ENCODE measurements at places on chromosomes 4 and X.

DNA sequence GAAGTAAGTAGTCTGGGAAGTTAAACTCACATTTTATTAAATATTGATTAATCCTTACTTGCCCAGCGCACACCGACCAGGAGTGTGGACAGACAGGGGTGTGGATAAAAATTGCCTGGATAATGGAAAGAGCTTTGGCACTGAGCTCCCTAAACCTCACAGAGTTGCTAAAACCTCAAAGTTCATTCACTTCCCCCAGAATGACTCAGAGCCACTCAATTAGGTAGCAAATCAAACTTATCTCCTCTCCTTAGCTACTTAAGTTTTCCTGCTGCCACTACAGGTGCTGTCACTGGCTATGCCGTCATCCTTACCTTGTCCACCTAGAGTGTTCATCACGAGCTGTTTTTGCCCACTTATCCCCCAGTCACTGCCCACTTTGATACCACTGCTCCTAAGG is 27.0 kb upstream of the MID1IP1 start:
- H3K27ac ChIP-seq: no peak overlapping the region
- no peaks in the 10 kb centered on the region for H3K4me1 ChIP-seq
- no peaks in the 10 kb centered on the region for H3K27me3 ChIP-seq
- no peak overlapping the region for H3K4me3 ChIP-seq
- H3K36me3 ChIP-seq: no peaks in the 10 kb centered on the region

DNA sequence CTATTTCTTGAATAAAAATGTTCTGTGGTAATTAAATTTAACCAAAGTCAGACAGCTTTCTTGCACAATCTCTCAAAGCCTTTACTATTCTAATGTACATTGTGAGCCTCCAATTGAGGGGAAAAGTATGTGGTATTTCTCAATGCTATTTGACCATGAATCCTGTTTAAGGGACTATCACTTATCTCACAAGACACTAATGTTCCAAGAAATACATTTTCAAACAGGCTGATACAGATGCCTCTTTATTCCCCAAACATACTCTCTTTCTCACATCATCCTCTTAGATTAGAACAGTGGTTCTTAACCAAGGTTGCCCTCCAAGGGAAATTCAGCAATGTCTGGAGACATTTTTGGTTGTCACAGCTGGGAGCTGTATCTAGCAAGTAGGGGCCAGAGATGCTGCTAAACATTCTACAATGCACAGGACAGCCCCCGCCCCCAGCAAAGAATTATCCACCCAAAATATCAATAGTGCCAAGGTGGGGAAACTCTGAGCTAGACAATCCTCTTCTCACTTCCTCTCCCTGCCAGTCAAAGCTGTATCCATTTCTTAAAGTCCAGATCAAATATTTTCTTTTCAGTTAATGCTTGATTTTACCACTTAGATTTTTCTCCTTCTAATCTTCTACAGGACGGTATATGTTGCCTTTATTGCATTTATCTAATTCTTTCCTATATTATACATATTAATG is 129.2 kb upstream of the TRIM2 start:
- no peaks in the 10 kb centered on the region for H3K27me3 ChIP-seq
- H3K27ac ChIP-seq: no peak overlapping the region
- H3K36me3 ChIP-seq: no peaks in the 10 kb centered on the region
- H3K4me1 ChIP-seq: peaks cover 9% of the 10 kb centered on the region
- no peak for DNase-seq
- no peak overlapping the region for H3K4me3 ChIP-seq

DNA sequence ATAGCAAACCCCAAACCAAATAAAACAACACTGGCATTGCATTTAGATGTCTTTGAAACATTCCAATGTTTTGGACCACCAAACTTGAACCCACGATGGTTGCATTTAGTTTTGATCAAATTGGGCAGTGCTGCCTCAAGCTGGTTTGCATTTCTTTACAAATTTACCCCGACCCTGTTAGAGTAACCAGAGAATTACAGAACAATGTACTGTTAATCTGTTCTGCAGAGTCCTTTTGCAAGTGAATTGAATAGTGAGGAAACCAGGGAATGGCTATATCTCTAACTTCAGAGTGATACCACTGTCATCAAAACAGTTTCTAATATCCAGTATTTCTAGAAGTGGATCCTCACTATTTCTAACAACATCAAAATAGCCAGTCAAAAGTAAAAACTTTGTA is 49.5 kb upstream of the GYPA start:
- no peak for DNase-seq
- H3K27ac ChIP-seq: no peak overlapping the region
- H3K4me3 ChIP-seq: no peak overlapping the region
- H3K4me1 ChIP-seq: no peaks in the 10 kb centered on the region
- no peaks in the 10 kb centered on the region for H3K27me3 ChIP-seq
- H3K36me3 ChIP-seq: no peaks in the 10 kb centered on the region

GRCh38 chr4:97239667-97239997 is 903.6 kb downstream of the STPG2 start:
- DNase-seq: no peak
- no peak overlapping the region for H3K27ac ChIP-seq
- H3K36me3 ChIP-seq: no peaks in the 10 kb centered on the region
- no peaks in the 10 kb centered on the region for H3K4me1 ChIP-seq
- no peak overlapping the region for H3K4me3 ChIP-seq

GRCh38 chr4:2396781-2397368 is 21.6 kb downstream of the ZFYVE28 start:
- peaks cover 36% of the 10 kb centered on the region for H3K4me1 ChIP-seq
- no peaks in the 10 kb centered on the region for H3K36me3 ChIP-seq
- H3K27me3 ChIP-seq: peaks cover 10% of the 10 kb centered on the region
- no peak overlapping the region for H3K4me3 ChIP-seq
- no peak overlapping the region for H3K27ac ChIP-seq

DNA sequence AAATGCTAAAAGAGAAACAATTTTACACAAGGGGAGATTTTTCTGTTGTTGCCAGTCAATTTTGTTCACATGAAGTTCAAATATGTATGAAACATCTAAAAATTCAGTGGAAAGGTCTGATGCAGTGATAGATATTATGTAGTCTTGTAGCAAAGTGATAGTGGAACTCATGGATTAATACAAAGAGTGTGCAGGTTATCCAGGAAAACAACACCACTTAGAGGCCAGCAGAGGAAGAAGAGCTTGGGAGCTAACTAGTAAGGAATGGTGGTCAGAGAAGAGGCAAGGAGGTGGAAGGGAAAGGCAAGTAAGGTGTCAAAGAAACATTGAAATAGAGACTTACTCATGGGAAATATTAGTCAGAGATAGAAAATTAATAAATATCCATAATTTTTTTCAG is 395.6 kb downstream of the MAPK10 start:
- DNase-seq: no peak
- no peak overlapping the region for H3K27ac ChIP-seq
- H3K4me1 ChIP-seq: no peaks in the 10 kb centered on the region

DNA sequence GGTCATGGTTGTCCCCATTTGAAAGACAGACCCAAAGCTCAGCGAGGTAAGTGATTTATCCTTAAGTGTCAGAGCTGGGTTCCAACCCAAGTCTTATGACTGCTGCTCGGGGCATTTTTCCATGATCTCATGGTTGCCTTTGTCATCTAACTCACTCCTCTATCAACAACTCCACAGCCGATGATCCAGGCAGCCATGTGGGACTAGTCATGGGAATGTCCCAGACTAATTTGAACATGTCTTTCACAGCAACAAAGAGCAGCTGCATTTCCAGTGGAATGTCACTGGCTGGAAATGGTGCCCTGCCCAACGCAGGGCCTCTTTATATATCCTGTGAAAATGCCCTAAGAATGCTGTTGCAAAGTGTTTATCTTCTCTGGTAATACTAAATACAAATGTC is 284.8 kb upstream of the PPARGC1A start:
- H3K4me1 ChIP-seq: no peaks in the 10 kb centered on the region
- H3K27me3 ChIP-seq: no peaks in the 10 kb centered on the region
- H3K4me3 ChIP-seq: no peak overlapping the region
- H3K36me3 ChIP-seq: no peaks in the 10 kb centered on the region
- no peak overlapping the region for H3K27ac ChIP-seq

- no peaks in the 10 kb centered on the region for H3K27me3 ChIP-seq
- H3K27ac ChIP-seq: no peak overlapping the region
- DNase-seq: no peak
- H3K4me3 ChIP-seq: no peak overlapping the region
These were observed 223.4 kb downstream of the SHROOM3 start for GRCh38 chr4:76658231-76659102.

- no peaks in the 10 kb centered on the region for H3K4me1 ChIP-seq
- no peak for DNase-seq
- H3K4me3 ChIP-seq: no peak overlapping the region
- H3K36me3 ChIP-seq: no peaks in the 10 kb centered on the region
These were observed 8.2 kb downstream of the RTL3 start for GRCh38 chrX:78650906-78651437.

DNA sequence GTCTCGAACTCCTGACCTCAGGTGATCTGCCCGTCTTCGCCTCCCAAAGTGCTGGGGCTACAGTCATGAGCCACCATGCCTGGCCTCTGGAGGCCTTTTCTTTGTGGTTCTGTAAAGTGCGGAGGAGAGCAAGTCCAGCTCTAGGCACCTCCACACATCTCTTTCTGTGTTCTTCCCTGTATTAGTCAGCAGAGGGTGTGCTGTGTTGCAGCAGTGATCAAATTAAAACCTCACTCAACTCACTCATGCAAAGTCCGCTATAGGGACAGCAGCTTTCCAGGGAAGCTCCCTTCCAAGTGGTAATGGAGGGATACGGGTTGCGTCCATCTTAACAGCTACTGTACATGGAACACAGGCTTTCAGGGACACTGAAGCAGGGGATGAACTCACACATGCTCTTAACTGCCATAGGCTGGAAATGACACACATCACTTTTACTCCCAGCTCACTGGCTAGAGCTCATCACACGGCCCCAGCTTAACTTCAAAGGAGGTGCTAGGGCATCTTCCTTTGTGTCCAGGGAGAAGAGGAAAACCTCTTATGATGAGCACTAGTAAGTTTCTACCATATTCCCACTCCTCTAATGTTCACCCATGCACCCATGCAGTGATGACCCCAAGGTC is 36.0 kb upstream of the CCNG2 start:
- no peaks in the 10 kb centered on the region for H3K4me1 ChIP-seq
- H3K36me3 ChIP-seq: no peaks in the 10 kb centered on the region
- no peak overlapping the region for H3K27ac ChIP-seq
- DNase-seq: no peak
- H3K27me3 ChIP-seq: peaks cover 10% of the 10 kb centered on the region

GRCh38 chr4:152935631-152936445 is at the start of gene FHDC1:
Gene FHDC1 (plus strand): TSS chr4:152936323. CDS start chr4:152943058, 6,735 bp downstream.
- H3K36me3 ChIP-seq: no peaks in the 10 kb centered on the region
- H3K27ac ChIP-seq: no peak within 1 kb of the TSS
- H3K4me1 ChIP-seq: peaks cover 7% of the 10 kb centered on the region
- no peak for DNase-seq
- H3K27me3 ChIP-seq: peaks cover 52% of the 10 kb centered on the region

DNA sequence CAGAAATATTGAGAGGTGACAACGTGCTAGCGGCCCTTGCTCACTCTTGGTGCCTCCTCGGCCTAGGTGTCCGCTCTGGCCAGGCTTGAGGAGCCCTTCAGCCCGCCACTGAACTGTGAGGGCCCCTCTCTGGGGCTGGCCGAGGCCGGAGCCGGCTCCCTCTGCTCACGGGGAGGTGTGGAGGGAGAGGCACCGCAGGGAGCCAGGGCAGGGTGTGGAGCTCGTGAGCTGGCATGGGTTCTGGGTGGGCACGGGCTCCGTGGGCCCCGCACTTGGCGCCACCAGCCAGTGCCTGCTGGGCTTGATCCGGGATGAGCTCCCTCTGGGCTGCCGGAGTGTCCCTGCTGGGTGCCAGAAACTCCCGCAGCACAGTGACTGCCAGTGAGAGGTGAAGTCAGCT is 16.0 kb upstream of the VAMP7 start:
- H3K27ac ChIP-seq: no peak overlapping the region
- no peaks in the 10 kb centered on the region for H3K36me3 ChIP-seq
- H3K4me3 ChIP-seq: no peak overlapping the region
- H3K4me1 ChIP-seq: no peaks in the 10 kb centered on the region
- no peaks in the 10 kb centered on the region for H3K27me3 ChIP-seq
- no peak for DNase-seq

GRCh38 chr4:139266583-139267257 is 13.3 kb downstream of the MGARP start:
- H3K36me3 ChIP-seq: no peaks in the 10 kb centered on the region
- DNase-seq: peak; percentile 56
- H3K27me3 ChIP-seq: no peaks in the 10 kb centered on the region

DNA sequence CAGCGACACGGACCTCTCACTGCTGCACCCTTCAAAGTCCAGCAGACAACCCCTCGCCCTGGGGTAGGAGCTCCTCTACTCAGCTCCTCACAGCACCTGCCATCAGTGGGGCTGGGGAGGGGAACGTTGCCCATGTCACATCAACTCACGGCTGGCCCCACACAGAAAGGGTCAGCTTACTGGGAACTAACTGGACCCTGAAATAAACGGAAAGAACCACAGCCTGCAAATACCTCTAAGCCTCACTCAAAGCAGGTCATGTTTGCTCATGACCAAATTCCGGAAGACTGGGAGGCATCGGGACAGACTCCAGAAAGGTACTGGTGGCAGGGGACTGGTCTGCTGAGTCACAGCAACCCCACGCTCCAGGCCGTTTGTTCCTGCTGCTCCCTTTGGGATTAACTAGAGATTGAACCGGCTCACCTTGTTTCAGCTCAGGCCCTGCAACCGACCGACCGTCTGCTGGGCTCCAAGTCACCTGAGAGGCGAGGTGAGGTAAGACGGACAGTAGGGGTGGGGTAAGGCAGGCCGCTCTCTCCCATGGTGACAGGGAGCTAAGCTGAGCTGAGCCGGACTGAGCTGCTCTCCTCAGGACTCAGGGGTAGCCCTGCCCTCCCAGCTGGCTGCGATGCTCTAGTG is 5.6 kb downstream of the G6PD start:
- H3K36me3 ChIP-seq: peaks cover 14% of the 10 kb centered on the region
- DNase-seq: no peak
- H3K27me3 ChIP-seq: no peaks in the 10 kb centered on the region
- no peak overlapping the region for H3K27ac ChIP-seq
- H3K4me3 ChIP-seq: no peak overlapping the region

- no peak overlapping the region for H3K4me3 ChIP-seq
- no peak for DNase-seq
- no peaks in the 10 kb centered on the region for H3K27me3 ChIP-seq
- no peak overlapping the region for H3K27ac ChIP-seq
These were observed 94.7 kb downstream of the EDA2R start for GRCh38 chrX:66544181-66544580.

DNA sequence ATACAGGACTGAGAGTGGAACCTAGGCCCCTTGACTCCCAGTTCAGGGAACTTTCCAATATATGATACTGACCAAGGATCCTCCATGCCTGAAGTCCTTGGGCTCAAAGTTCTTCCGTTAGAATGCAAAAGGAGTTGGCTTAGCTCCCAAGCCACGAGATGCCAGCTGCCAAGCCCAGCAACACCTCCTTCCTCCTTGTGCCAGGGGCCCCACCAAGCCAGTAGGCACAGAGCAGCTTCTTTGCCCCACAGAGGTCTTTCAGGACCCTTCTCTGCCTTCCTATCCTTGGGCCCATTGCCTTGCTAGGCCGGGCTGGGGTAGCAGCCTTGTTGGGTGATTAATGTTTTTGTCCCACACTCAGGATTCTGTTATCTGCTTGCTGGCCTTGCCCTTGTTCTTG is 105.6 kb downstream of the EFNB1 start:
- no peaks in the 10 kb centered on the region for H3K36me3 ChIP-seq
- no peaks in the 10 kb centered on the region for H3K4me1 ChIP-seq
- no peaks in the 10 kb centered on the region for H3K27me3 ChIP-seq
- DNase-seq: no peak
- no peak overlapping the region for H3K4me3 ChIP-seq
